ENCODE measurements at places on chromosomes 1 and 21.

- peak; percentile 81 for DNase-seq
These were observed 6.6 kb downstream of the BATF3 start for GRCh38 chr1:212692774-212693644.

GRCh38 chr1:241612533-241613477 is 27.4 kb downstream of the CHML start:
- peak; percentile 91 for DNase-seq

DNA sequence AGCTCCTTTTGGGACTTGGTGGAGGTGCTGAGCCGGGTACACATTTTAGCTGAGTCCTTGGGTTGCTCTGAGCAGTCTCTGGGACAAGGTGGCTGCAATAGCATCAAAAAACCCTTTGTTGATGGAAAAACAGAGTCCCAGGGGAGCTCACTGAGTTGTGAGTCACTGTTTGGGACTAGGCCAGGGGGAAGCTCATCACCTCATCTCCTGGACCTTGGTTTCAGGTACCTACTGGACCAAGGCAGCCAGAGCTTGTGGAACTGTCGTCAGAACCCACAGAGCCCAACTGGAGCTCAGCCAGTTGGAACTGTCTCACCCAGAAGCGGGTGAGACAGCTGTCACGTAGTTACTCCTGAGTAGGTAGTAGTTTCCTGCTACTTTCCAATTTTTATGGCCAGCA is 146.7 kb downstream of the HLX start:
- DNase-seq: no peak

GRCh38 chr1:98468111-98468717 is 193.3 kb upstream of the SNX7 start:
- no peak for DNase-seq

DNA sequence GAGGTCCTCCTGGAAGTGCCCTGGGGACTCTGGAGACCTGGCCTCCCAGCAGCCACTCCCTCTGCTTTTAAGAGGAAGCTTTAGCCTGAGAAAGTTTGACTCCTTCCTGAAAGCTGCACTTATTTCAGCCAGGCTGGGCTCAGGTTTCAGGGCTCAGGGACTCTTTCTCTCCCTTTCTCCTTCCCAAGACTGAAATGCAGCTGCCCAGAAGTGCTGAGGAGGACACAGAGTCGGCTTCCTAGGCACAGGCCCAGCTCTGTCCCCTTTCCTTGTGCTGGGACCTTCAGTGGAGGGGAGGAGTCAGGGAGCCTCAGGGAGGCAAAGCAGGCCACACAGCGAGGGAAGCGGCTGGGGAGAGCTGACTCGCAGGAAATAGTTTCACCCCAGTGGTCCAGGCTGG is 137.3 kb downstream of the NAV1 start:
- DNase-seq: no peak

DNA sequence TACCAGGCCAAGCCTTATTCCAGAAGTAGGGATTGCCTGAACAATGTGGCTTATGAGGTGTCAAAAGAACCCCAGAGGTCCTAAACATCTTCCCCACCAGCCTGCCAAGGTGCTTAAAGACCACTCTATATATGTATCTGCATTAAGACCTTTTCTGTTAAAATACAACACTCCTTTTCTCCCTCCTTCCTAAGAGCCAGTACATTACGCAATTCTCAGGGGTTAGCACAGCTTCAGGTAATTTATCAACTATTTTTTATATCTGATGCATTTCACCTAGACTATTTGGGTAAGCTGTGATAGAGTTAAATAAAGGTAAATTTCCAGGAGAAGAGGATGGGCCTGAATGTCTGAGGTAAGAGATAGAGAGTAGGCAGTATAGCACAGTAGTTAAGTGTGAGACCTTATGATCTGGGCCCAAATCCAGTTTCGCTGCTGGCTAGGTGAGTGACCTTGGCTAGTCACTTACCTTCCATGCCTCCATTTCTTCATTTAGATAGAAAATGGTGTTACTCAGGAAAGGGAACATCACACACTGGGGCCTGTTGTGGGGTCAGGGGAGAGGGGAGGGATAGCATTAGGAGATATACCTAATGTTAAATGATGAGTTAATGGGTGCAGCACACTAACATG is 5.1 kb upstream of the CCN1 start:
- no peak for DNase-seq
